ENCODE measurements at places on chromosomes 5 and 9.

DNA sequence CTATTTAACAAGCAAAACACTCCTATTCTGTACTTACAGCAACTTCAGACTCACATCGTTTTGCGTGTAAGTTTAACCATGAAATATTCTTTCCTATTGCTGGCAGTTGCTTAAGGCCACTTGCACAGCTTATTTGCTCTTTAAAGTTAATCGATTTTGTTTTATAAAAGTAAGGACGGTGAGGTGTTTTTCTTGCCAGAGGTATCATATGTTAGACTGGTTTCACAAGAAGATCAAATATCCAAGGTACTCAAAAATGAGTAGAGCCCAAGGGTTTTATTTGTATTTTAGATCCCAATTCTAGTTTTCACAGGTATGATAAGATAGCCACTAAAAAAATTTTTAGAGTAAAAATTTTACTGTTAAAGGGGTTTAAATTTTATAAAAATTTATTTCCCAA is 16.2 kb downstream of the CLINT1 start:
- DNase-seq: no peak

- no peak for DNase-seq
Observed at GRCh38 chr9:130237763-130238524, 27.6 kb upstream of the HMCN2 start.

DNA sequence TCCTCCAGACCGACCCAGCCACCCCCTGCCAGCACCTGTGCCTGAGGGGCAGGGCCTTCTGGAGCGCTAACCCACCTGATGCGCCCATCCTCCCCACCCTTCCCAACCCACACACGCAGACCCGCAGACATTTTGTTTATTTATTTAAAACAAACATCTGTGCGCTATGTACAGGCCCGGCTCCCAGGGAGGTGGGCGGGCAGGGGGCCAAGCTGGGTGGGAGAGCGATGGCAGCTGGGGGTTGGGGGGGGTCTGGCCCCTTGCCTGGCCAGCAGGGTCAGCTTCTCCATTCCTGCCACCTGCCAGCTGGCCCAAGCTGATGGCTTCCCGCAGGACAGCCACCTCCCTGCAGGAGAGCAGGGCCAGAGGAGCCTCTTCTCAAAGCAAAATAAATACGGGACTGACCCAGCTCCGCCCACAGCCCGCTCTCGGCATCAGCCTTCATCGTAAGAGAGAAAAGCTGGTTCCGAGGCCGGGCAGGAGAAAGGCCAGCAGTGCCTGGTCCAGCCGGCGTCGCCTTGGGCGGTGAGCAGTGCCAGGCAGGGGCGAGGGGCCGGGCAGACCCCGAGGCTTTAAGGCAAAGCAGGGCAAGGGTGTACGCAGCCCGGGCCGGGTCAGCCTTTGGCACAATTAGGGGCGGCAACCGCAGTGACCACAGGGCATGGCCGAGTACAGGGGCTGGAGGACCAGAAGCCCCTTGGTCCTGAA is 10.9 kb upstream of the CLIC3 start:
- DNase-seq: no peak

DNA sequence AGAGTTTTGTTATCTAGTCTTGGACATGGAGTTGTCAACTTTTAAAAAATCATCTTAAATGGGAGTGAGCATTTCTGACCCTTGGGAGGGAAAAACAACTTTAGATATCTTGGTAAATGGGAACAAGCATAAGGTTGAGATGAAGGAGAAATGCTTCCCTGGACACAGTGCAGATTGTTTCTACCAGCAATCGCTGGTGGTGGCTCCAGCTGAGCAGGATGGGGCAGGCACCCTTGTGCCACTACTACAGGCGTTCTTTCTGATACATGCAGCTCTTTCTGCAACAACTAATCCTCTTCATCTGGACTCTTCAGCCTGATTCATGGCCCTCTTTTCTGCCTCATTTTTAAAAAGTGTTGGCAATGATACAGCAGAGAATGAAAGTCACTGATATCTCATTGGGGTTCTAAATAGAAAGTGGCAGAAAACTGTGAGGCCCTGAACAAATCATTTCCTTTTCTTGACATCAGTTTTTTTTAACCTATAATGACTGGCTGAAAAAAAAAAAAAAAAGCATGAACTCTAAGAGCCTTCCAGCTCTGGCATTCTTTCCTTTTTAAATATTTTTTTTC is 409.4 kb upstream of the PTGER4 start:
- DNase-seq: no peak

GRCh38 chr5:76717222-76718083 is 1.5 kb downstream of the F2R start:
- DNase-seq: no peak

DNA sequence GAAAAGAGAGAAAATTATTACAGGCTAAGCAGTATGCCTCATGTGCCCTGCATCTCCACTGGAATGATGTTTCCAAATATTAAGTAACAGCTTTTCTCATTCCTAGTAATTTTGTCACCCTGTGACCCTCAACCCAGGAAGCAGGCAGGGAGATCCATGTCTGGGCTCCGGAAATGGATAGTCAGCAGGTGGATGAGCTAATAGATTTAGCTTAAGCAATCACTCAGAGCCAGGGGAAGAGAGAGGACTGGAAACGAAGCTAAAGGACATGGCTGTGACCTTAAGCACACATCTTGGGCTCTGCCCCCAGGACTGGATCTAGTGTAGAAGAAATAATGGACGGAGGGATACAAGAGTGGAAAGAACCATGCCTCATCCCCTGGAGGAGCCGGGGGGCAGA is 89.5 kb downstream of the ARSB start:
- no peak for DNase-seq

DNA sequence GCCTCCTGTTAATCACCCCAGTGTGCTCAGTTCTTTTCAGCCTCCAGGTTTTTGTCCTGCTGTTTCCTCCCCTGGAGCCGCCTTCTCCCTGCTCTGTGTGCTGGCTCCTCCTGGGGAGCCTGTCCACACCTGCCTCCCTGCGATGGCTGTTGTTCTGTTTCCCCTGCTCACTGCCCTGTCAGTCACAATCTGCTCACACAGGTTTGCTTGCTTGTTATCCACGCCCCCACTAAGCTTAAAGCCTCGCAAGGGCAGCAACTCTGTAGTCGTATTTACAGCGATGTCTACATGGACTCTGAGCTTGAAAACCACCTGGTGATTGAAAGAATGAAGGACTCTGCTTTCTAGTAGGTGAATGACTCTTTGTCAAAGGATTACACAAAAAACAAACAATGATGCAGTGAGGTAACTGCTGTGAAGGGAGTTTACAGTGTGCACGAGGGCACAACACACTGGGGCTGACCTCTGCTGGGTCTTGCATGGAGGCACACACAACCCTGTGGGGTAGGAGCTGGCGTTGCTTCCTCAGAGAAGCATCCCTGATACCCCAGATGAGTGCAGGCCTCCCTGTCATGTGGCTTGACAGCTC is 39.6 kb upstream of the TEX48 start:
- no peak for DNase-seq

GRCh38 chr5:55989860-55990259 is 4.9 kb downstream of the IL6ST start:
- no peak for DNase-seq

- no peak for DNase-seq
Observed at GRCh38 chr9:136011703-136012496, 50.7 kb upstream of the UBAC1 start.

DNA sequence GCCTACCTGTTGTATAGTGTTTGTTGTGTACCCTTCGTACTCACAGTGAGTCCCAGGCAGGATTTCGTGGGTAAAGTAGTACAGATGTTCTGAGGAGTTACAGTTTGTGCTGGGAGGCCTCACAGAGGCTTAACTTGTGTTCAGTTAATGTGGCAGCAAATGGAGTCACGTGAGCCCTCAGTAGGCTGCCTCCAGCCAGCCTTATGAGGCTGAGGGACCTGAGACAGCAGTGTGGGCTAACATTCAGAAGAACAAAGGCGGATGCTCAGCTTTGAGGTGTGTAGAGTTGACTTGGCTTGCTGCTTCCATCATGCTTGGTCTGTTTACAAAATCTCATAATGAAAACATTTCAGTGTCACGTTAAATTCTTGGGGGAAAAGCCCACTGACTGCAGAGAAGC is 118.1 kb downstream of the TRIO start:
- no peak for DNase-seq

GRCh38 chr9:118269623-118270022 is 565.4 kb downstream of the TLR4 start:
- no peak for DNase-seq

DNA sequence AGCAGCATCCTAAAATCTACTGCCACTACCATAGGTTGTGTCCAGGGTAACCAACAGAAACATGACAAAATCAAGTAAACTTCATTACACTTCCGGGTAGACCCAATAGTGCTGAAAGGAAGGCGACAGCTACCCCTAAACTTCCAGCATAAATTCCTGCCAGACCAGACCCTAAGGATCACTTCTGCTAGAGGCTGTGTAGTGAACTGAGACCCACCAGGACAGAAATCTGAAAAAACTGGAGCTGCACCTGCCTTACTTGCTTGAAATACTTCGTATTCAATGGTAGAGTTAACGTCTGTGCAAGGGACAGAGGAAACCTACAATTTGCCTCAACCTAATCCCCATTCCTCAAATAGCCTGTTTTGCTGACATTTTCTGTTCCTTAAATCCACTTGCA is 1.0 kb upstream of the SECISBP2 start:
- DNase-seq: peak; percentile 53

DNA sequence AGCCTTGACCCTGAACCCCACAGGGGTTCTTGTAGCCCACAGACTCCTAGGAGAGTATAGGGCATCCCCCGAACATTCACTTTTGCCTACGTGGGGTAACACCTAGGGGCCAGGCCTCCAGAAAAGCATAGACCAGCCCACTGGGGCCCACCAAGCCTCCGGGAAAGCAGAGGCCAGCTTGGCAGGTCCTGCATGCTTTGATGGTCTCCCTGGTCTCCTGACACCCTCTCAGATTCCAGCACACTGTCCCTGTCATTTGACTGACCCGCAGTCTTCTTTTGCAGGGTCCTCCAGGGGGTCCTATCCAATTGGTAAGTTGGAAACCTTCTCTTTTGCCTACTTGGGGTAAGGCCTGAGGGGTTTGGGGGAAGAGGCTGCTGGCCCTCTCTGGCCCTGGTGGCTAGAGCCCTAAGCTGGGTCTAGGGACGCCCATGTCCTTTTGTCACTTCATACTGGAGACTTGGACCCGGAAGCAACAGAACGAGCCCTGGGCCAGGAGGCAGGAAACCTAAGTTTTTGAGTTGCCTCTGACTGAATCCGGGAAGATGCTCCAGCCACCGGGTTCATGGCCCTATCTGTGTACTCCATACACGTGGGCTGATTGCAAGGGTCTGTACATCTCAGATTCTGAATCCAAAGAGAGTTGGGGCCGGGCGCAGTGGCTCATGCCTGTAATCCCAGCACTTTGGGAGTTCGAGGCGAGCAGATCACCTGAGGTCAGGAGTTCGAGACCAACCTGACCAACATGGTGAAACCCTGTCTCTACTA is 20.9 kb upstream of the ORM1 start:
- DNase-seq: no peak

GRCh38 chr5:160702934-160703333 is 149.1 kb downstream of the ATP10B start:
- no peak for DNase-seq

- peak; percentile 81 for DNase-seq
Observed at GRCh38 chr5:131382407-131383395, 118.8 kb downstream of the CDC42SE2 start.

GRCh38 chr5:174305241-174305681 is 259.8 kb downstream of the NSG2 start:
- DNase-seq: no peak

- DNase-seq: no peak
Observed at GRCh38 chr9:126614088-126614454, 343 bp downstream of the LMX1B start.

DNA sequence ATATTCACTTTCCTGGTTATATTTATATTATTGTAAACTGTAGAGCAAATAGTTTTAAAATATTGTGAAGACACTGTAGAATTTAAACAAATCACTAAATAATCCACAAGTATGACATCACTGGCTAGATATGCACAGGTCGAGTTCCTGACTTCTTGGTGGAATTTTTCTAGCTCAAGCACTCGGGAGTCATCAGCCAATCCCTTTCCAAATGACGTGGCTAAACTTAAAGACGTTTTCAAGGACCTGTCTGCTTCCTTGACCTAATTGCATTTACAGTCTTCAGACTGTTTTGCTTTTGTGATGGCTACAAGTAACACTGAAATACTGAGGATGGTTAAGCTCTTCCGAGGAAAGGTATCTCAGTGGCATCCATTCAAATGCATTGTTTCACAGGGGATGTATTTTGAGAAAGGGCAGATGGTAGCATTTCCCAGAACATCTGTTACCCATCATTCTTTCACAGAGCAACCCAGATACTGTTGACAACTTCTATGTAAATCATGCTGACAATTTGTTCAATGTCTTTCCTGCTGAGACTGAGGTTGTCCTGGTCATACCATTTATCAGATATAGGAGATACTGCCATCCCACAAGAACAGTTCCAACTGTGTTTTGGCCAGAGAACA is 262.8 kb downstream of the CDH10 start:
- DNase-seq: no peak

- no peak for DNase-seq
Observed at GRCh38 chr9:114031948-114032840, 45.9 kb downstream of the AMBP start.

- no peak for DNase-seq
Observed at GRCh38 chr5:52150501-52150900, 637.2 kb upstream of the ITGA1 start.

DNA sequence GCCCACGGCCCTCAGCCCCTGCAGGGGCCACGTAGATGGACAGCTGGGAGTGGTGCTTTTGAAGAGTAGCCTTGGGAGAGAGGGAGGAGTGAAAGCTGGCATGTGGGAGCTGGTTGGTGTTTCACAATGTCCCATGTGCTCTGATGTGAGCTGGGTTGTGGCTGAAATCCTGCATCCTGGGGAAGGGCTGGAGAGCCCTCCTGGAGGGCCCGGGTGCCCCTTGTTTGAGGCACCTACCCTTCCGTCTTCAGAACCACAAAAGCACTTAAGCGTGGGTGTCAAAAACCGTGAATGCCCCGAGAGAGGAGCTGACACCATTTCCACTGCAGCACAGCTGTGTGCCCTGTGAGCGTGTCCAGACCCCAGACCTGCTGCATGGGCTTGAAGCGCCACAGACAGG is 199.1 kb upstream of the ZNF618 start:
- DNase-seq: no peak

DNA sequence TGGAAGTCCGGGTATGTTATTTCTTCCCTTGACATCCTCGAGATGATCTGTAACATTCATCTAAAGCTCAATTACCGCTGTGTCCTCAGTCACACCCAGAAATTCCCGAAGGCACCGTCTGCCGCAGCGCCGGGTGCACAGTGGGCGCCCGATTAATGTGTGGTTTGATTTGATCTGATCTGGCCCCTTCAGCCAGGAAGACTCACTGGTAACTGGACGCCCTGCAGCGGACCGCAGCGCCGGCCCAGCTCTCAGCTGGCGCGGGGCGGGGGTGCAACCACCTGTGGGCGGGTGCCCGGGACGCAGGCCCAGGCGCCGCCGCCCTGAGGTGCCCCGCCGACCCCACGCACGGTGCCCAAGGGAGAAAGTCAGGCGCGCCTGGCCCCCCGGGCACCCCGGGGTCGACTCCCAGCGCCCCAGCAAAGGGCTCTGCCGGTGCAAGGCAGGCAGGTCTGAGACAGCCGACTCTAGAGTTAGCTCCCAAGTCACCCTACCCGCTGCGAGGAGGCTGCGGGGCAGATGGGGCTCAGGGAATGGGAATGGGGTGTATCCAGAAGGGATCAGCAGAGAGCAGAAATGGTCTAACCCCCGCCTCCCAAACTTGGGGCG is 1.7 kb downstream of the EPB41L4B start:
- DNase-seq: peak; percentile 61

- no peak for DNase-seq
Observed at GRCh38 chr9:72681283-72681630, 159.8 kb downstream of the TMC1 start.

Measured in RKO (cell line).